Stromal cell of bone marrow (primary cell): ENCODE measurements at places on chromosomes 2 and 18.

DNA sequence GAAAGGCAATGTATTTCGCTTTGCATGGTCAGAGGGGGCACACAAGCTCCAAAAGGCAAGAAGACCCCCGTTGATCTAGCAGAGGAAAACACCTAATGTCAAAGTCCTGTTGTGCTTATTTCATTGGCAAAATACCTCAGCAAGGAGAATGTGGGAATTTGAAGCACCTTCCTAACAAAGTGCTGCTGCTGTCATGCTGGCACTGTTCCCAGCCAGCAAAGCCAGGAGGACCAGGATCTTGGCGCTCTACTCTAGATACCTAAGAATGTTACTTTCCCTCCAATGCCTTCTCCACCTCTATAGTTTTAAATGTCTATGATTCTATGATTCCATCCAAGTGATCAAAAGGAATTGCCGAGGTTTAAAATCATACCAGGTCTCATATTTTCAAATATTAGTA, 867.9 kb upstream of the POU3F3 start:
- no peak for DNase-seq

DNA sequence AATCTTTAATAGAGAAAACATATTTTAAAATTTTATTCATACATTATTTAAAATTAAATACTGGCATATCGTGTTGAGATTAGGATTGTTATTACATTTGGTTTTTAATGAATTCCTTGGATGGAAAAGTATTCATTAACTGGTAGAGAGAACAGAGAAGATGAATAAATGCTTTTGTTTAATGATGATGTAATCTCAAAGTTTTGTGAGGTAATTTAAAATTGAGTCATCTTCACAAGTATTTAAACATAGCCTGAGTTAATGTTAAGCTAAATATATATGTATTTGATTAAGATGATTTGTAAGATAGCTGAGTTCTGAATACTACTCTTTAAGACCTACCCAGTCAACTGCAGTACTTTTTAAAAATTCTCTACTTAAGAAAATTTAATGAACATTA, 713.4 kb upstream of the VRK2 start:
- no peak for DNase-seq

- no peak for DNase-seq
Measured at GRCh38 chr2:233936089-233936488, 18.9 kb downstream of the TRPM8 start.

GRCh38 chr2:113072584-113072983, 4.8 kb downstream of the IL1F10 start:
- DNase-seq = no peak

DNA sequence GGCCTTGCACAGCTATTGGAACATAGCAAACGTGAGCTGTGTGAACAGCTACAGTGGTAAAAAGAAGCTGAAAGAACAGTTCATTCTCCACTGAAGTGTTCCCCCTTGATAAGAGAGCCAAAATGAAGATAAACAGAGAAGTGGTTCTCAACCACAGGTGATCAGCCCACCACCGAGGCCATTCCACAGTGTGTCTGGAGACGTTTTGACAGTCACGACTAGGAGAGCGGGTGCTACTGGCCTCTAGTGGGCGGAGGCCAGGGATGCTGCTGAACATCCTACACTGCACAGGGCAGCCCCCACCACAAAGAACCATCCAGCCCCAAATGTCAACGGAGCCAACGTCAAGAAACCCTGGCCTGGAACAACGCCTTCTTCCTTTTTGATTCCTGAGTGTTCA, 38.4 kb downstream of the ADCY3 start:
- DNase-seq = no peak

- no peak for DNase-seq
Measured at GRCh38 chr2:219516888-219517287, 2.6 kb downstream of the ASIC4 start.
